LoVo (cell line): ENCODE measurements at places on chromosomes 11 and 22.

DNA sequence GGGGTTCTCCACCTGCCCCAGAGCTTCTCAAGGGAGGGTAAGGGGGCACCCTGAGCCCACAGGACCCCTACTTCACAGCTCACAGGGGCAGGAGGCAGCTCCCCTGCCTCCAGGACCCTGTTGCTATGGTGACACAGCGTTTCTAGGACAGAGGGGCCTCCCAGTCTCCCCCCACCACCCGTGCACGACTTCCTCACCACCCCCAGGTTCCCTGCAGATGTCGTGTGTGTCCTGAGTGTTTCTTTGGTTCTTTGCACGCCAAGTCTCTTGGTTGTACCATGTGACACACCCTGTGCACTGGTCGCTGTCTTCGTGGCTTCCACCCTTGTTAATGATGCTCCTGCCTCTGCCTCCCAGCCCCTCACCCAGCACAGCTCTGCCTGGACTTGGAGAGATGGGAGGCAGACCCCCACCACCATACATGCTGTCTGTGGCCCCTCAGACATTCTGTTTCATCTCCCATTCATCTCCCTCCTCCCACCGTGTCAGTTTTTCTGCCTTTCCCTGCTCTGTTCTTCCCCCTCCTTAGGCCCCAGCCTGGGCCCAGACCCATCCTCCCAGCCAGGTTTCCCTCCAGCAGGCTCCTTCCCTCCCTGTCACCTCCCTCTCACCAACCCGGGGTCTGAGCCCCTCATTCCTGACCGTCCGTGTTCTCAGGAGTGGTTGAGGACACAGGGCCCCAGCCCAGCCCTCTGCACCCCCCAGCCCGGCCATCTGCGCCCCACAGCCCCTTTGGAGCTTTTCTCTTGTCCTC, 24.5 kb upstream of the RAB1B start:
- no peak for DNase-seq

DNA sequence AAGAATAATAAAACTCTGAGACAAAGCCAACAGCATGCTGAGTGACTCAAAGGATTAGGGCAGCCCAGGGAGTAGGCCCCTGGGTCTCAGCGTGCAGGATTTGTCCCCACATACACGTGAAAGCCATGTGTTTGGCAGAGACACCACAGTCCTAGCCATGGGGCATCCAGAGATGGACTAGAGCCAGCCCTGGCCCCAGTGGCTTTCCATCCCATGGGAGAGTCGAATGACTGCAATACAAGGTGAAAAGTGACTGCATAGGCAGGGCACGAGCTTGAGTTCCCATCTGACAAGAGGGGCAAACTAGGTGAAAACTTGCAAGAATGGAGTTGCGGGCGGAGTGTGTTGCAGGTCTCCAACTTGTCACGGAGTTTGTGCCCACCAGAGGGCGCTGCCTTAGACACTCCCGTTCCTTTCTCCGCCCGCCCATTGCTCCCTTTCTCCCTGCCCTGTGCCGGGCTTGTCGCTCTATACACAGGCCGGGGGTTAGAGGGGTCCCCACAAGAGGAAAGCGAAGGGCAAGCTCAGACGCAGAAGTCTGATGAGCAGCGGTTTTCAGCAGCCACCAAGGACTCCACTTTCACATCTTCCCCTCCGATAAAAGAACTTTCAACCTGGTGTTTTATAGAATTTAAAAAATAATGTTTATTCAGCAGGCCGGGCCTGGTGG, 24.2 kb downstream of the TSKU start:
- DNase-seq = peak; percentile 82

DNA sequence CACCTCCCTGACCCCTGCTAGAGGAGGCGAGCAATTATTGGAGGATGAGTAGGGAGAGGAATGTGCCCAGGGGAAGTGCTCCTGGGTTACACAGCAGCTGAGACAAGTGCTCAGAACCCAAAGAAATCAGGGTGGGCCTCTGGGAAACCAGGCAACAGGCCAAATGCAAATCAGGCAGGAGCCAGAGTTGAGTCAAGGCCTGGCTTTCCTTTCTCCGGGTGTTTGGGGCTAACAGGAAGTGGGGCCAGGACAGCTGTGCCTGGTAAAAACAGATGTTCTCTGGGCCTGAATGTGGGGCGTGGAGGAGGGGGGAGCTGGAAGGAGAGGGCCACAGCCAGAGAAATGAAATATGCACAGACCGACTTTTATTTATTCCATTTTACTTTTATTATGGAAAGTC, 22.0 kb downstream of the MFNG start:
- no peak for DNase-seq

DNA sequence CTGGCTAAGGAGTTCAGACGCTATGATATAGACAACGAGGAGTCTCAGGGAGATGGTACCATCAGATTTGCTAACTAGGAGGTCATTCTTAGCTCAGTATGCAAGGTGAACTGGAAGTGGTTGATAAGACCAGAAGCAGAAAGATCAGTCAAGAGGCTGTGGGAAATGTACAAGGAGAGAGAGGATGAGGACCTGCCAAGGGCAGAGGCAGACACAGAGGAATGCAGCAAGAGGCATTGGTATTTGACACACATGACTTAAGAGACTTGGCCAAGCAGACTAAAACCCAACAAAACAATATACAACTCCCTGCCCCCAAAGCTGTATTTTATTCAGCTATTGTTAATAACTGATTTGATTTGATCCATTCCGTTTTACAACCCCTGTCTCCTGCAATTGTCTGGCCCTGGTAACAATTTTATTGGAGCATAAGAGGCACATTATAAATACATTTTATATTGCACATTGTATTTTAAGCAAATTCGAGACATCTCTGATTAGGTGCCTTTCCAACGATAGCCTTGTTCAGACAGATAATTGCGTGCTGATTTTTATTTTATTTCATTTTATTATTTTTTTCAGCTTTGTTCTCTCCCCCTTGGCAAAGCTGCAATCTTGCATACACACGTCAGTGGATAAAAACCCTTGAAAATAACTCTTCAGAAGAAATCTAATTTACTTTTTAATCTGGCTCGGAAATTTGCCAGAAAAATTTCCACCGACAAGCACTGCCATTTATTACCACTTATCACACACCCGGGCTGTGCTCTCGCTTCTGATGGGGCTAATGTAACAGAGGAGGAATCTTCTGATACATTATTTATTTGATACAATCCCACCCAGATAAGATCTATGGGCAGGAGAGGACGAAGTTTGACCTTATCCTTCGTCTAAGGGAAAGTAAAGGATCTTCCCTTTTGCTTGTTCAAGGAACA, 237.8 kb downstream of the NXPE2 start:
- DNase-seq = no peak

GRCh38 chr11:64809781-64810241, 540 bp downstream of the MEN1 start:
- peak; percentile 31 for DNase-seq

- DNase-seq = no peak
These were observed 773 bp upstream of the PATL1 start for GRCh38 chr11:59669611-59670009.

DNA sequence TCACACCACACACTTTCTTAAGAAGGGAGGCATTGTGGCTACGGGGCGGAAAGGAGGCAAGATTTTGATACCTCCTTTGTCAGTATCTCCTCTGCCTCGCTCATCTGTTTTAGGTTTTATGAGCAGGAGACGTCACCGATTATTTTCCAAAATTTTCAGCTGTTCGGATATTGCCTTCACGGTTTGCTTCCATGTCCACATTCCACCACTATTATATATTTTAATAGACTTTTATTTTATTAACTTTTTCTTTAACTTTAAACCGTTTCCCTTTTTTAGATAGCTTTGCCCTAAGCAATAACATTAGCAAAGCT, 33.7 kb upstream of the CREB3L1 start:
- DNase-seq = no peak

- DNase-seq = no peak
These were observed 160.7 kb upstream of the GRIA4 start for GRCh38 chr11:105449100-105449734.

GRCh38 chr11:34647532-34647931, 26.6 kb downstream of the EHF start:
- no peak for DNase-seq

DNA sequence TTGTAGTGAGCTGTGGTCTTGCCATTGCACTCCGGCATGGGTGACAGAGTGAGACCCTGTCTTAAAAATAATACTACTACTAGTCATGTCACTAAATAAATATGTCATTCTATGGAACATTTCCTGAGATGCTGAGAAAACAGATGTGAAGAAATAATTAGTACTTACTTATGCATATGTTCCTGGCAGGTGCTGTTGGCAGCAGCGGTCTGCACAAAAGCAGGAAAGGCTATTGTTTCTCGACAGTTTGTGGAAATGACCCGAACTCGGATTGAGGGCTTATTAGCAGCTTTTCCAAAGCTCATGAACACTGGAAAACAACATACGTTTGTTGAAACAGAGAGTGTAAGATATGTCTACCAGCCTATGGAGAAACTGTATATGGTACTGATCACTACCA, 8.8 kb downstream of the ARCN1 start:
- DNase-seq = no peak

- no peak for DNase-seq
These were observed 3.8 kb upstream of the CYP2D6 start for GRCh38 chr22:42134100-42135020.

- no peak for DNase-seq
These were observed 31.2 kb downstream of the RAB6A start for GRCh38 chr11:73729594-73730206.

GRCh38 chr11:3035333-3035732, 21.9 kb downstream of the CARS1 start:
- no peak for DNase-seq

GRCh38 chr11:133816146-133816870, 29.0 kb downstream of the SPATA19 start:
- DNase-seq = no peak

- DNase-seq = no peak
These were observed 2285.3 kb downstream of the LRRC4C start for GRCh38 chr11:39174196-39174595.

DNA sequence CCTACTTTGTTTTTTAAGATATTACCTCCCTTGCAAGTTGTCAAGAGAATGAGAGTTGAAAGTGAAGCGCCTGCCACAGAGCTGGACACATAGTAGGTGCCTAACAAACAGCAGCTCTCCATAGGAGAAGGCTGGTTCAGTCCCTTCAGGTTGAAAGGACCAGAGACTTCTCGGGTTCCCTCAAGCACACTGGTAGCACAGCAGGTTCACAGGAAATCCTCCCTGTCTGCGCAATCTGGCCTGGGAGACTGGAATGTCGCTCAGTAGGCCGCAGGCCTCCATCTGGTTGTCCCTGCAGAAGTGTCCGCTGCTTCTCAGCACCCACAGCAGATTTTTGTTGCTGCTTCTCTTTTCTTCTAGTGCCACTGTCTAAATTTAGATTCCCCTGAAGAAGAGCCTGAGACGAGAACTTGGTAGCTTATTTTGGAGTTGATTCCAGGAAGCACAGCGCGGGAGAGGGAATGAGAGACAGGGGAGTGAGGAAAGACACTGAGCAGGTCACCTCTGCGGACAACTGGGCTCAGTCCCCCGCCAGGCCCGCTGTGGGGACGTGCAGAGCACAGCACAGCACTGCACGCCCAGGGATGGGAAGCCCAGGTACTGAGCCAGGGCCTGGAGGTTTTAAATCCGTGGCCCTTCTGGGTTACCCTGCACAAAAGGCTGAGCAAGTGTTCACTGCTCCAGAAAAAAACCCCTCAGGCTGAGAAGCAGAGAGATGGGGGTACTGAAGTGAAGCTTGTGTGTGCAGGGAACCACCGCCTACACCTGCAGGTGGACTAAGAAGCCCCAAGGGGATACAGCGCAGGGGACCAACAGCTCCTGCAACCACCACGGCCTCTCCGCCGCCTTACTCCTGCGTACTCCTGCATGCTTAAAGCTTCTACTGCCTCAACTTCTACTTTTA, 31.6 kb downstream of the RBX1 start:
- no peak for DNase-seq

DNA sequence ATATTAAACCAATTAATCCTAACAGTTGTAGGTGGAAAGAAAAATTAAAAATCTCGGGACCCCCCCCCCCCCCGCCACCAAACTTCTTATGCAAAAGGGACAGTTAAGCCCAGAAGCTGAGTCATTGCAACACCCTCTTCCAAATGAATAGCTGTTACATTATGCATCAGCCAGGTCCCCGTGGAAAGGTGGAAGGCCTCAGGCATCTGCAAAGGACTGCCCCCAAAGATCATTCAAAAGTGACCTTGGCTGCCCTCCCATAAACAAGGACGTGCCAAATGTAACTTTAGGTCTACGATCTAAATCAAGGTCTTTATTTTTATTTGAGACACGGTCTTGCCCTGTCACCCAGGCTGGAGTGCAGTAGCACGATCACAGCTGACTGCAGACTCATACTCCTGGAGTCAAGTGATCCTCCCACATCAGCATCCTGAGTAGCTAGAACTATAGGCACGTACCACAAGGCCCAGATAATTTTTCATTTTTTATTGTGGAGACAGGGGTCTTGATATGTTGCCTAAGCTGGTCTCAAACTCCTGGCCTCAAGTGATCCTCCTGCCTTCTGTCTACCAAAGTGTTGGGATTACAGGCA, 22.8 kb downstream of the SYN3 start:
- DNase-seq = no peak

- DNase-seq = no peak
These were observed 7.3 kb upstream of the TP53I11 start for GRCh38 chr11:44957776-44958564.

DNA sequence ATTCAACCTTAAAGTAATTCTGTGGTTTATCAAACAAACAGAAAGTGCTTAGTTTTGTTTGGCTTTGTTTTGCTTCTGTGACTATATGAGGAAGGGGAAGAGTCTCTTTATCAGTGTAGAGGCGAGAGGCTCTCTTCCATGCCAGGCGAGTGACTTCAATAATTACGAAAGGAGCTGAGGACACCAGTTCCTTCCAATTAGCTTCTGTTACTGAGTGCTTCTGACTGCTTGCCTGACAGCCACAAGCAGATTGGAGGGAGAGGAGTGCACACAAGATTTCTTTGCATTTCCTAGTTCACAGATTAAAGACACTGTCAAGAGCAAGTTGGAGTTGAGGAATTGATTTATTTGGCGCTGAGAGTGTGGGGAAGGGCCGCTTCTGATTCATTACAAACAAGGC, 1484.5 kb upstream of the TENM4 start:
- no peak for DNase-seq

GRCh38 chr11:36818410-36818809, 220.4 kb upstream of the RAG2 start:
- DNase-seq = no peak

- DNase-seq = no peak
These were observed 17.7 kb downstream of the ELFN2 start for GRCh38 chr22:37409459-37410050.

DNA sequence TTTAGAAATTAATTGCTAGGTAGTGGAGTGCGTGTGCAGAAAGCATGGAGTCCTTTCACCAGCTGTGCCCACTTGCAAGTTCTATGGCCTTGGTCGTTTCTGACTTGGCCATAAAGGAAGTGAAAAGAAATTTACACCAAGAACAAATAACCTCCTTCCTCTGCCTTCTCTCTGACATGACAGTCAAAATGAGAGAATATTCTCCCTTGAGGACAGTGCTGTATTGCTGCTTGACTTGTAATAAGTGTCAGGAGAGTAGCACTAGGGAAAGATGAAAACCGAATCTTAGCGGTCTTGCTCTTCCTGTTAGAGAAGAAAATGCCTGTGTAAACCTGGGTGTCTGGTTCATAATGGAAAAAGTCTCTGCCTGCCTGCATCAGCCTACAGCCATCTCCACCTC, 333.1 kb upstream of the RAG2 start:
- DNase-seq = no peak
